ENCODE measurements at places on chromosomes 7 and 10. TPM values are rescaled to one million over a fixed set of nuclear protein-coding genes. Genes with fewer than 3 reads are reported as not detected.

- no peak for DNase-seq
These were observed 213.2 kb upstream of the NEBL start for GRCh38 chr10:21110358-21110757.

GRCh38 chr7:70594170-70594569 is 537.8 kb upstream of the GALNT17 start:
- DNase-seq: no peak

DNA sequence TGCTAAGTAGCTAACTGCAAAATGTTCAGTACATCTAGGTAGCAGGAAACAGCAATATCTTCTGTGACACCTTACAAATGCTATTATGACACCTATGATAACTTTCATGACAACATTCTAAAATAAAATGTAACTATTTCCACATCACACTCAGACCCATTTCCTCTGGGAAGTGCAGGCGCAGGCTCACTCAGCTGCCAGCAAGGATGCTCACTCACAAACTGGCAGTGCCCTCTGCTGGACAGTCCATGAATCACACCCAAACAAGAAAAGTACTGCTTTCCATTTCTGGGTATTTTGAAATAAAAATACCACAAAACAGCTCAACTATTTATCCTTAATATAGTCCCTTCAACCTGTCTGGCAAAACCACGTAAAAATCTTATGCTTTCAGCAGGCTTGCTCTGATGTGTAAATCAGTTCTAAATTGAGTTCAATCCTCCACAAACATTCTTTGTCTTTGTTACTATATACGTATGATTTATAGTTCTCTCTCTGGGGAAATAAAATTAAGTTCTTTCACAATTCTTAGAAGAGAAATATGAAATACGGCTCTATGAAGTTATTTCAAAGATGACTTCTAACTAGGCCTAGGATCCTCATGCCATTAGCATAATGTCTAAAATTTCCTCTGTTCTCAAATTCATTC is 176.6 kb downstream of the PARD3 start:
- peak; percentile 72 for DNase-seq

- no peak for DNase-seq
These were observed 603.5 kb upstream of the NRP1 start for GRCh38 chr10:33938001-33938400.

- no peak for DNase-seq
These were observed 509.5 kb downstream of the CCSER2 start for GRCh38 chr10:84837877-84838276.

DNA sequence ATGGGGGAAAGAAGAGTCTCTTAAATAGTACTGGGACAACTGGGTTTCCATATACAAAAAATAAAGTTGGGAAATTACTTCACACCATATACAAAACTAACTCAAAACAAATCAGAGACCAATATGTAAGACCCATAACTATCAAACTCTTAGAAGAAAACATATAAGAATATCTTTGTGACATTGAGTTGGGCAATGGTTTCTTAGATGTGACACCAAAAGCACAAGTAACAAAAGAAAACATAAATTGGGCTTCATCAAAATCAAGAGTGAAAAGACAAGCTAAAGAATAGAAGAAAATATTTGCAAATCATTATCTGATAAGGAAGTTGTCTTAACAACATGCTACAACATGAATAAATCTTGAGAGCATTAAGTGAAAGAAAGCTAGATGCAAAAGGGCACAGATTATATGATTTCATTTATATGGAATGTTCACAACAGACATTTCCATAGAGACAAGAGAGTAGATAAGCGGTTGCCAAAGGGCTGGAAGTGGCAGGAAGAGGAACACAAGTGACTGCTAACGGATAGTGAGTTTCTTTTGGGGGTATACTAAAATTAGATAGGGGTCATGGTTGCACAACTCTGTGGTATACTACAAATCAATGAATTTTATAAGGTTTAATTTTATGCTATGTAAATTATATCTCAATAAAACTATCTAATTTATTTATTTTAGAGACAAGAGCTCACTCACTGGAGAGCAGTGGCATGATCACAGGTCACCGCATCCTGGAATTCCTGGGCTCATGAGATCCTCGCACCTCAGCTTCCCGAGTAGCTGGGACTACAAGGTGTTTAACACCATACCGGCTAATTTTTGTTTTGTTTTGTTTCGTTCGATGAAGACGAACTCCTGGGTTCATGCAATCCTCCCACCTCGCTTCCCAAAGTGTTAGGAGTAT is 35.4 kb downstream of the JMJD1C start:
- no peak for DNase-seq

DNA sequence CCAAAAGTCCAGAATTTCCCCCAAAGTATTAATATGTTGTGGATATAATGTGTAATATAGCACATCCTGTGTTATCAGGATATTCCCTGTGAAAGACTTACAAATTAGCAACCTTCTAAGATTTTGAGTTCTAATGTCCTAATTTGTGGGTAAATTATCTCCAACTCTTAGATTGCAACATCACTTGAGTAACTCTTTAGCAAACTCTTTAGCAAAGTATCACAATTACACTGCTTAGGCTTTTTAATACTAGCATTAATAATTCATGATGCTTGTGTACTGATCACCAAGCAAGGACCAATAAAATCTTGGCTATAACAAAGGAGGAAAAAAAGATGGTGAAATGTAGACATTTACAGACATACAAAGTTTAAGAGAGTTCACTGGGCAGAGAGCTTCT is 27.7 kb downstream of the HIP1 start:
- DNase-seq: no peak

ATRNL1 gene
- total RNA-seq: 0.87 TPM

LRGUK gene
- total RNA-seq: 0.19 TPM

All from activated CD8-positive, alpha-beta memory T cell treated with anti-CD3 and anti-CD28 coated beads, Interleukin-2, amount 10 ng/mL, durations not matched to agents 7 days and 5 days (primary cell).